ENCODE measurements at places on chromosomes 1 and 21. TPM values are rescaled to one million over a fixed set of nuclear protein-coding genes. Genes with fewer than 3 reads are reported as not detected.

CALML6 gene
- total RNA-seq: 1.2 TPM

HES2 gene
- 0.37 TPM for total RNA-seq

DNA sequence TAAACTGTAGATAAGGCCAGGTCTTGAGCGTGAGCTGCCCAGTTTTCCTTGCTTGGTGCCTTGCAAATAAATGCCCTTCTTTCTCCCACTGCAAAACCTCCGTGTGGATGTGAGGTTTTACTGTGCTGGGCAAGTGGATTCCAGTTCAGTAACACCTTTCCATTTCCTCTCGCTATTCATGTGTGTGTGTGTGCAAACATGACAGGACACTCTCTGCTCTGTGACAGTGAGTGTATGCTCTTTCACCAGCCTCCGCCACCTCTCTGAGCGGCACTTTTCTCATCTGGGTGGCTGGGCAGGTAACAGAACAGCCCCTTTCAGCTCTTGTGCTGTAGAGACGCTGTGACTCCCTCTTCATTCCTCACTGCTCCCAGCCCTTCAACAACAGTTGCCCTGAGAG lies 23.9 kb downstream of the CNIH3 start:
- no peak for DNase-seq

DNA sequence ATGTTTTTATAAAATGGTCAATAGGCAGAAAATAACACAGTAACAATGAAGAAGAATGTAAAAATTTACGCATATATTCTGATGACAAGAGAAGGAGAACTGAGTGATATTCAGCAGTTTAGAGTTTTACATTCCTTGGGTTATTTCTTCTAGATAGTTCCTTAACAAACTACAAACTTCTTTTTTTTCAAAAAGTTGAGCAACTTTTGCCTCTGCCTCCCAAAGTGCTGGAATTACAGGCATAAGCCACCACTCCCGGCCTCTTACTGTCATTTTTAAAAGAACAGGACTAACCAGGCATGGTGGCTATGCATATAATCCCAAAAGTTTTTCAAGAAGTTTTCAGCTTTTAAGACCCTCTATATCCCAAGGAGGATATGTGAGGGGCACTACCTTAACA lies 32.9 kb downstream of the ARNT start:
- DNase-seq: no peak

- DNase-seq: no peak
These were observed 47.0 kb downstream of the MRPL39 start for GRCh38 chr21:25560271-25560685.

- DNase-seq: no peak
These were observed 56.8 kb upstream of the GNG12 start for GRCh38 chr1:67889953-67890567.

ANGPTL7 gene
- not detected for total RNA-seq

- no peak for DNase-seq
These were observed 171.9 kb downstream of the PRDM2 start for GRCh38 chr1:13871886-13872285.

IL20 gene
- total RNA-seq: not detected

ATP1A4 gene
- total RNA-seq: not detected

DNASE2B gene
- total RNA-seq: not detected

DNA sequence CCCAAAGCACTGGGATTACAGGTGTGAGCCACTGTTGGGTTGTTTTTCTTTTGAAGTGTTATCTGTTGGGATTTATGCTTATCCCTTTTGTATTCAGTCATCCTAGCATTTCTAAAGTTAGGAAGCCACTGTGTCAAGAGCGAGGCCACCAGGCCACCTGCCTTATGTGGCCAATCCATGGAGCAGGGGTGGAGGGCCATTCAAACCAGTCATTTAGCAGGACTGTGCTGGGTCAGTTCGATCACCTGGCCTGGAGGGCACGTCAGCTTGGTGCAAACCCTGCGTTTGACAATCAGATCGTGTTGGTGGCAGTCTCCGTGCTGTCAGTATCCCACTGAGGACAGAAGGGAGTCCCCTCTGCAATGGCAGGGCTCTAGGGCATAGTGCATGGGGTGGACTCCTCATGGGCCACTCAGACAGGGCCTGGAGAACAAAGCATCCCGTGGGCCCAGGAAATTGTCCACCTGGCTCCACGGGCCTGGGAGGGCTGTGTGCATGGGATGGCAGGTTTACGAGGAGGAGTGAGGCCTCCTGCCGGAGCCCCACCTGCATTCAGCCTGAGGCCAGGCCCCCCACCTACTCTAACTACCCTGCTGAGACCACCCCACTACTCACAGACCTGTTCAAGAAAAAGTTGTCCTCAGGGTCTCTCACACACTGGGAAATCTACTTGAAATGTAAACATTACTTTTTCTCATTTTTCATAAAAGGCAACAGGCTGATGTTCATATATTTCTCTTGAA lies 242.3 kb downstream of the SDCCAG8 start:
- DNase-seq: no peak

PCAT6 gene
- not detected for total RNA-seq

GRCh38 chr1:86823821-86824500 lies 90.0 kb downstream of the SELENOF start:
- DNase-seq: no peak

ACTN2 gene
- total RNA-seq: not detected

Data from Caco-2 (cell line).